ENCODE measurements at places on chromosomes 3 and 15.
A peak's percentile ranks its signal among the peaks of the same experiment; 100 is the strongest.

- DNase-seq, result no peak
Observed at GRCh38 chr15:59687836-59688235, 1.3 kb downstream of the BNIP2 start.

GRCh38 chr3:28089527-28089897 lies 151.9 kb upstream of the CMC1 start:
- DNase-seq, result no peak

DNA sequence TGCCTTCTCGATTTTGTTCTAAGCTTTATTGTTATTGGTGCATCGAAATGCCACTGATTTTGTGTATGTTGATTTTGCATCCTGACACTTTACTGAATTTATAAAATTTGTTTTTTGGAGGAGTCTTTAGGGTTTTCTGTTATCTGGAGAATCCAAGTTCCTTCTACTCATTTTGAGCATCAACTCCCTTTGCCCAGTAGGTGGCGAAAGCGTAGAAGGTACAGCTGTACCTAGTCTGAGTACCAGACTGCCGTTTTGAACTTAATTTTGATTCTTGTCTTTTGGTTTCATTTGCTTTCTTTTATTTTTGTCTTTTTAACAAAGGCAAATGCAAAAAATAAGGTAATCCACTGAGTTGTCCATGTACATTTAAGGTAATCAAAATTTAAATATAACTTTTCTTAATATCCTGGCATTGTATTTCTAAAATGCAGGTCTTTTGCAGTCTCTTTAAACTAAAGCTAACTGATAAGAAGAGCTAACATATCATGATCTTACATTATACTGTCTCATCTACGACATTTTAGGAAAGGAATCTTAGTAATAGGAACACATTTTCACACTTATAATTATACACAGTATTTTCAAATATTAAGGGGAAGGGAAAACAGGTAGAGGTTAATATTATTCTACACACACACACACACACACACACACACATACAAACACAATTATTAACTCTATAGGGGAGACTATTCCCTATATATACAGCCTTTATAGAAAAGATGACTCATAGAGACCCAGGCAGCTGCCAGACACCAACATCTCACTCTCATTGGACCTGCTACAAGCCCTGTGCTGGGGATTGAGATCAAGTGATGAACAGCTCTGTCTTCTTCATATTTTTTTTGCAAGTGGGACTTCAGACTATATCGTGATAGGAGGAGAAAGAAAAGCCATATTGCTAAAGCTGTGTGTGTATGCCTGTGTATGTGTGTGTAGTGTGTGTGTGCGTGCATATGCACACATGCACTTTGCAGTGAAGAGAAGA lies 71.8 kb downstream of the SYNPR start:
- peak; percentile 77 for DNase-seq

GRCh38 chr15:38746211-38746610 lies 181.6 kb upstream of the RASGRP1 start:
- no peak for DNase-seq

- no peak for DNase-seq
Observed at GRCh38 chr15:77410701-77411618, 8.9 kb downstream of the PEAK1 start.

DNA sequence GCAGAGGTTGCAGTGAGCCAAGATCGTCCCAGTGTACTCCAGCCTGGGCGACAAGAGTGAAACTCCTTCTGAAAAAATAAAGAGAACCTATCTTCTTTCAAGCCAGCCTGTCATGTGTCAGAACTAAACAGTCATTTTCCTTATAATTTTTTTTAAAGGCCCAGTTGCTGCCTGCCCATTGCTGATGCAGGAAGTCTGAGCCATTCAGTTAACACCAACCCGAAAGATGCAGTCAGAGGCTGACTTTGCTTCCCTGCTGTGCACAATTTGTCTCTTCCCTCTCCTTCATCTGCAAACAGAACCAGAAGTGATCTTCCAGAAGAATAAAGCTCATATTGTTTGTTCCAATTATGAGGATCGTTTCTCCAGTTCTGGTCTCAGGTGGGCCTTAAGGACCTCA lies 220.6 kb downstream of the SLCO3A1 start:
- DNase-seq, result no peak

- DNase-seq, result no peak
Observed at GRCh38 chr3:32432711-32433530, 41.3 kb downstream of the CMTM7 start.

GRCh38 chr3:46419816-46420215 lies 12.8 kb downstream of the CCRL2 start:
- DNase-seq, result no peak

DNA sequence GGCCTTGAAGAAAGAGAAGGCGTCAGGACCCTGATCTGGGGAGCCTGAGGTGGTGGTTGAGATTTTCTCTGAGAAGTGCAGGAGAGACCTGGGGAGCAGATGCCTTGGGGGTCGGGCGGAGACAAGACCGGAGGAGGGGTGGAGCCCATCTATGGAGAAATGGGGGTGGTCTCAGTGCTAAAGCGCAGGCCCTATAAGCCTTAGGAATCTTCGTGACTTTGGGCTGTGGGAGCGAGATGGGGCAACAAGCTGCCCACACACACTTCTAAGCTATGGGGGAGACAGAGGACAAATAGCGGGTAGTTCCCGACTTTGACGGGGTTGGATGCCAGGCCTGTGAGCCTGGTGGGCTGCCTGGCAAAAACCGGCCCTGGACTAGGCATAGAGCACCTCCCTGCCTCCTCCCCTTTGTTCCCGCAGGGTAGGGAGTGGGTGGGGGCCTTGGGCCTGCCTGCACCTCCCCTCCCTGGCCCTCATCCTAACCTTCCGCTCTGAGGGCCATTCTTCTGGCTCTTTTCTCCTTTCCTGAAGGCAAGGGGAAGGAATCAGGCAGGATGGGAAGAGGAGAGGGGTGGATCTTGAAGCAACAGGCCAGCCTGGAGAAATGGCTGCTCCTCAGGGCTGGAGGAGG lies 880 bp downstream of the NISCH start:
- DNase-seq, result no peak

- peak; percentile 98 for DNase-seq
Observed at GRCh38 chr3:101676216-101676764, 642 bp downstream of the ZBTB11 start.

DNA sequence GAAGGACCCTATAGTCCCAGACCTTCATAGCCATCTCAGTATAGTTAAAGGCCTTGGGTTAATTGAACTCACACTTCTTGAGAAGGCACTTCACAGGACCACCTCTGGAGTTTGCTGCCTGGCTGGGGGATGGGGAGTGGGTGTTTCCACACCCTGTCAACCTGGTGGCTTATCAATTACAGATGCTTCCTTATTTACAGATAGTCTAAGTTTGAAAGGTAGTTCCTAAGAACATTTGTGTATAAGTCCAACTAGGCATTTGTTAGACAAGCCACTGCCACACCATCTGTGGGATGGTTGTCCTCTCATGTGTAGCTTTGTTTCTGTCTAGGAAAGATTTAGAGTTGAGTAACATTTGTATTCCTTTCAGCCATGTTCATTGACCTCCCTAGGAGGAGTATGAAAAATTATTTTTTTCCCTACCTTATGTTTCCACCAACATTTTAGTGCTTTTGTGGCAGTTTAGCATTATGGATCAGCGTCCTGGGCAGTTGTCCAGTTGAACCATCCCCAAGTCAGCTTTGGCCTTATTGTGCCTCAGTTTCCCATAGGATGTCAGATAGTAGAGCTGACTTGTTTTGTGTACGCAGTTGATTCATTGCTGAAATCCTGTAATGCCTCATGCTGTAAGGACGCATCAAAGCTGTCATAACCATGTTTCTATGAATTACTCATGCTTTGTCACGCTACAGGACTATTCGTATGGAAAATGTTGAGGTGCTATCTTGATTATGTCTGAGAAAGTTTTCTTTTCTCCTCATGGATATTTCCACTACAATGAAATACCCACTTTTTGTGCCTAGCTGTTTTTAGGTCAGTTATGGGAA lies 21.2 kb upstream of the SIAH2 start:
- peak; percentile 79 for DNase-seq

GRCh38 chr3:194552327-194552949 lies 65.6 kb upstream of the ATP13A3 start:
- no peak for DNase-seq

- DNase-seq, result no peak
Observed at GRCh38 chr15:40283615-40284300, 894 bp upstream of the ANKRD63 start.

GRCh38 chr3:31219131-31219843 lies 313.4 kb upstream of the STT3B start:
- DNase-seq, result no peak

- no peak for DNase-seq
Observed at GRCh38 chr15:57580428-57580827, 11.3 kb upstream of the MYZAP start.

DNA sequence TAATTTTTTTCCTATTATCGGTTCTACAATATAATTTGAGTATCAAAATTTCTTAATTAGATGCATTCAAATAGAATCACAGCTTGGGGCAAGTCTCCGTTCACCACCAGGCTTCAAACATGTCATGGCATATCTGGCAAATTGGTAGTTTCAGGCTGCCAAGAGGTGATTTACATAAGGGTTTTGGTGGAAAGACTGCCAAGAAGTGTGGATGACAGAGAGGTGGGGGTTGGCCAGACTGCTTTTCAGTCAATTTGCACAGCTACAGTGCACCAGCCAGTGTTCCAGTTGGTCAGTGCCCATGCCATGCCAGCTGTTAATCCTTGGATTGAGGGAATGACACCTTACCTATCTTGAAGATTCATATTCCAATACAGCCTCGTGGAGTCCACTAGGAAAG lies 8.4 kb upstream of the GSK3B start:
- DNase-seq, result peak; percentile 28

DNA sequence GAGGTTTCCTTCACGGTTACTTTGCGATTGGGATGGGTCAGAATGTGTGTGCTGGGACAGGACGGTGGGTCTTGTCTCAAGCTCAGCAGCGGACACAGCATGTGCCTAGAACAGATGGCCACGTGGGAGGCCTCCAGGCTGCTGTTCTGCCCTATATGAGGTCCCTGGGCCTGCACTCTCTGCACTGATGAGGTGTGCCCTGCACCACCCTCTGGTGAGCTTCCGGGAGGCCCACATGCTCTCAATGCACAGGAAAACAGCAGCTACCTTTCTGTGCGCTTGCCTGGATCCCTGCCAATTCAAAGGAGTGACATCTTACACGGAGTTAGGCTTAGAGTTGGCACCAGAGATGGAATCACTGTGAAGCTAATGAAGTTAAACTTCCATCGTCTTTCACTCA lies 59.8 kb downstream of the BOC start:
- no peak for DNase-seq

- DNase-seq, result no peak
Observed at GRCh38 chr3:138460536-138461205, 26.3 kb downstream of the ESYT3 start.

GRCh38 chr15:66105286-66106265 lies 148.0 kb downstream of the MEGF11 start:
- DNase-seq, result no peak

DNA sequence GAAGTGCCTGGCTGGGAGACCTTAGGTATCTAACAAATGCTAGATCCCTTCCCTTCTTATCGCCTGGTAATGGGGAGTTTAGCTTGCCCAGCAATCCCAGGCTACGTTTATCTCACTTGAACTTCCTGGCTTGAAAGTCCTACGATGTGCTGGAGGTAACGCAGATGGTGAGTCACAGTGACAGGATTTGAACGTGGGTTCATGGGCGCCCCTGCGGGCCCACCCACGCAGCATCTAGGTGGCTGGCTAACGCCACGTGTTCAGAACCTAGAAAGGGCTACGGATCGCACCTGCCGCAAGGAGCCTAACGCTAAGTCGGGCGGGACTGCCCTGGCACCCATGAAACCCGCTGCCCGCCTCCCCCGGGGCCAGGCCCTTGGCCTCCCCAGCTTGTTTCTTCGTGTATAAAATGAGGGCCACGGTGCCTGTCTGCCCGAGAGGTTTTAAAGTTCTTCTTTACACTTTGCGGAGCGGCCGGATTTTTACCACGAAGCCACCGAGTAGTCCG lies 600 bp upstream of the USP3 start:
- DNase-seq, result peak; percentile 68

- no peak for DNase-seq
Observed at GRCh38 chr3:51622413-51622812, 48.6 kb upstream of the TEX264 start.

- no peak for DNase-seq
Observed at GRCh38 chr3:184832044-184832443, 20.1 kb downstream of the VPS8 start.

DNA sequence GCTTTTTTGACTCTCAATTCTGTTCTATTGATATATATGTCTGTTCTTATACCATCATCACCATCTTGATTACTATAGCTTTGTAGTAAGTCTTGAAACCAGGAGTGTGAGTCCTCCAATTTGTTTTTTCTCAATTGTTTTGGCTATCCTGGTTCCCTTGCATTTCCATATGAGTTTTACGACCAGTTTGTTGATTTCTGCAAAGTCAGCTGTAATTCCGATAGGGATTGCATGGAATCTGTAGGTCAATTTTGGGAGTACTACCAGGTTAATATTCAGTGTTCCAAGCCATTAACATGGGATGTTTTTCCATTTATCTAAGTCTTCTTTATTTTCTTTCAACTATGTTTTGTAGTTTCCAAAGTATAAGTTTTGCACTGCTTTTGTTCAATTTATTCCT lies 27.0 kb downstream of the PGBD4 start:
- no peak for DNase-seq

- DNase-seq, result peak; percentile 55
Observed at GRCh38 chr3:52471371-52472238, 16.2 kb downstream of the NISCH start.

GRCh38 chr3:37686220-37686619 lies 175.5 kb upstream of the CTDSPL start:
- no peak for DNase-seq

DNA sequence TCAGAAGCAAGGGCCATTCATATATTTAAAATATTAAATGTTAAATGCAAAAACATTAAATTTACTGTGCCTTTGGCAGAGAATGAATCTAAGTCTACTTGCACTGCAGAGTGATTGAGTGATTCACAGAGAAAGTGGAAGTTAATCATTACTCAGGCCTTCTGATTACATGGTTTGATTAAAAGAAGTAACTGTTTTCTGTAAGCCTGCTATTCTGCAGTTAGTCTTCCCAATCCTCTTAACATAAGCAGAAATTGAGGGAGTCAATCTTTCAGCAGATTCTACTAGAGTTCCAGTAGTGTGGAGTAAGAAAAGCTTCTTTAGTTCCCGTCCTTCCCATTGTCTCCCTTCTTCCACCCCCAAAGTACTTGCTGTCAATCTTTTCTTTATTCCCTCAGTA lies 1.5 kb downstream of the NLGN1 start:
- no peak for DNase-seq

DNA sequence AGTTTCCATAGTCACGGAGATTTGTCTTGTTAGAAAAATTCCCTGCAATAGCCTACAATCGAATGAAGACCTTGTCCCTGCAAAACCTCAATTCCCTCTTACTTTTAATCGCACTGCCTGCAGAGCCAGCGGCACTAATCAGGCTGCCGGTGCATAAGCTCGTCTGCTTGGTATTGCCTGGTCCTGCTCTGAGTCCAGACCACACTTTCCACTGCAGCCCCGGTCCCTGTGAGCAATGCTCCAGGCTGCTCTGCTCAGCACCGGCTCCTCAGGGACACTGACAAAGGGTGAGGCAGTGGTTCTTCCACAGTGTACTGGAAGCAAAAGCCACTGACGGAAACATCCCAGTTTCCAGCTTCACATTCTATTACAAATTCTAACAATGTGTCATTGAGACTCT lies 164.3 kb downstream of the OCA2 start:
- no peak for DNase-seq

GRCh38 chr3:34878488-34878887 lies 760.8 kb upstream of the ARPP21 start:
- no peak for DNase-seq
